ENCODE measurements at places on chromosomes 3 and 15.

- DNase-seq = no peak
Observed at GRCh38 chr3:175378348-175378747, 519.2 kb downstream of the NAALADL2 start.

GRCh38 chr15:78989701-78990240 lies 44.9 kb upstream of the CTSH start:
- no peak for DNase-seq

DNA sequence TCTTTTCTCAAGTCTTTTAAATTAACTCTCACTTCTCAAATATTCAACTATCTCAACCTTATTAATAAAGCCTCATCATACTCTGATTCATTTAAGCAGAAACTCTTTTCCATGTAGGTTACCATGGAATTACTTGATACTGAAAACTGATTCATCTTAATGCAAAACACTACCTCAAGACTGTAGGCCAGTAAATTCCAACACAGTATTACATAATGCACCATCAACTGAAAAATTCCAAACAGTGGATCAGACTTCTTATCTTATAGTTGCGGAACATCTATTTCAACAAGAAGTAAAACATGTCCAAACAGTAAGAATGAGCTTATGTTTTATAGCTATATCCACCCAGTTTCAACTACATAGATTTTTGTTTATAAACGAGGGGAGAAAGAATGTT lies 124.5 kb downstream of the PEAK1 start:
- no peak for DNase-seq

- DNase-seq = no peak
Observed at GRCh38 chr3:141828890-141829289, 47.6 kb upstream of the ATP1B3 start.

- no peak for DNase-seq
Observed at GRCh38 chr15:79539401-79539800, 107.3 kb downstream of the MINAR1 start.

- no peak for DNase-seq
Observed at GRCh38 chr3:20975188-20975651, 775.8 kb downstream of the ZNF385D start.
